Stimulated activated CD8-positive, alpha-beta memory T cell treated with anti-CD3 and anti-CD28 coated beads, Interleukin-15, amount 100 ng/mL, for 1 hour (primary cell): ENCODE measurements at places on chromosomes 5 and 9.

GRCh38 chr5:150309886-150310239 is 7.2 kb upstream of the ARSI start:
- no peak for DNase-seq

GRCh38 chr9:13705373-13705772 is 425.9 kb upstream of the MPDZ start:
- no peak for DNase-seq

DNA sequence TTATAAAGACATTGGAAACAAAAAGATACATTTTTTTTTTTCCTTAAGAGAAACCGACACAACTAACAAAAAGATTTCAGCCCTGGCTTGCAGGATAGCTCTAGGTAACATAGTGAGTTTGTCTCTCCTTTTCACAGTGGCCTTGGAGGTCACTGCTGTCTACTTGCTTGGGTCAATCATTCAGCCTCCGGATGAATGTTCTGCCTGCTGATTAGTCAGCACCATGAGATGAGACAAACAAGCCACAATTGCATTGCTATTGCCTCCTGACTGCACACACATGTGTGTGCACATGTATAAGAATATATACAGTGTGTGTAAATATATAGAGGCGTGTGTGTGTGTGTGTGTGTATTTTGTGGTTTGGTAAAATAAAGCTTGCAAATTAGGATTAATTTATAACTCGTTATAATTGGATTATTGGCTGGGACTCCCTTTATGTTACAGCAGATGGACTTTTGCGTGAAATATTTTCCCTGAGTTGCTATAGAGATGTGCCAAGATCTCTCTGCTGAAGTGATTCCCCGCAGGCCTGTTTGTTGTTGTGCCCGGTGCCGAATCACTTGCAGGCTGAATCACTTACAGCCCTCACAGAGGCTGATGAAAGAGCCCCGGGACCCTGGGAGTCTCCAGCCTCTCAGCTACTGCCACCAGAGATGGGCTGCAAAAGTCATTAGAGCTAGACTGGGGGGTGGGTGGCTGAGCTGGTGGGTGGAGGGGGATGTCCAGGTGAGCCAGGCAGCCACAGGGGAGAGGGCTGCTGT is 161.2 kb downstream of the FGF18 start:
- no peak for DNase-seq

GRCh38 chr9:96449845-96450612 is at the start of gene HABP4:
TSS of gene HABP4 (plus strand) at chr9:96450169. CDS start at chr9:96450280, 111 bp downstream.
- peak; percentile 92 for DNase-seq

DNA sequence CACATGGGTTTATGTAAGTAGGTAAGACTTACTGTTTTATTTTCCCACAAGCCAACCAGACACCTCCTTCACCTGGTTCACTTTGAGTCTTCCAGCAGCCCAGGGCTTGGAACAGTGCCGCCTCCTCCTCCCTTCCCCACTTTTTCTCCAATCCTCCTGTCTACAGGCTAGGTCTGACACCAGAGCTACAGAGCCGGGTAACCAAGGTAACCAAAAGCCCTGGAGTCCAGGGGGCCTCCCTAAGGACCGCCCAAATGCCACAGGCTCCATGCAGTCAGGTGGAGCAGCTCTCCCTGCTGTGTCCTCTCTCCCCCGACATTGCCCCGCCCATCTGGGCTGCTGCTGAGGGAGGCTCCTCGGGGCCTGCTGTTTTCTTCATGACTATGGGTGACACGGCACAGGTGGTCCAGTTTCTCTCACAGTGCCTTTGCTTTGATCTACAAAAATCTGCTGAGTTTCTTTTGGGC is 138.0 kb upstream of the EFNA5 start:
- DNase-seq, result no peak

DNA sequence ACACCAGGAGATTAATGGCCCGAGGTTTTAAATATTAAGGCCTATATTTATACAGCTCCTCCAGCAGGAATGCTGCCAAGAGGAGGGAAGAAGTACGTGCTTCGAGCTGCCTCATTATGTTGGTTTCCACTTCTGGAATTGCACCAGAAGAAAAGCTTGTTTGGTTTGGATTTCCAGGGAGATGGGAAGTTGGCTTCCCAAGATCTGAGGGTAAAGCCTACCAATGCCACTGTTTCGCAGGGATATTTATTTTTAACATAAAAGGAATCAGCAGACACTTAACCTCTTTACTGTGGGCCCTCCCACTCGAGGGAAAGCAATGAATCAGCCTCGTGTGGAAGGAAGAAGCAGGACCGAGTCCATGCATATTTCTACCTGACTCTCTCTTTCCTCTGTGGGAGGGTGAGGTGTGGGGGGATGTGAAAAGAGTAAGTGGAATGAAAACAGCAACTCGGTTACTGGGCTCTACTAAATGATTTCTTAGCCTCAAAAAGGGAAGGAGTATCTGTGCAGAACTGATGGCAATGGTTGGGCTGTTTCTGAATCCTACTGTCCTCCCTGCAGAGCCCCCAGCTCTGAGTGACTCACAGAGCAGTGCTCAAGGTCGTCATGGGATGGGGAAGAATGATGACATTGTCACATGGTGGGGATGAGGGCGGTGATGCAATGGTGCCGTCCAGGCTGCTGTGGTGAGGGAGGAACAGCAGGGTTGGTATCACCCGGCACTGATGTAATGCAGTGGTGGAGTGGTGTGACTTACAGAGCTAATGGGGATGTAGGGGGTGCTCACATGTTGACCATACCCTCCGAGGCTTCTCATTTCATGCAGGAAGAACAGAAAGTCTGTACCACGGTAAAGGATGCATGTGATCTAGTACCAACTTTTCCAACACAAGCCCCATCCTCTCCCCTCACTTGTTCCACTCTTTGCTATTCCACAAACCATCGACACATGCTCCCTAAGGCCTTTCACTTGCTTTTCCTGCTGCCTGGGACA is 215.0 kb upstream of the PANK3 start:
- no peak for DNase-seq

- DNase-seq, result no peak
These were observed 465.2 kb downstream of the GADD45G start for GRCh38 chr9:90070056-90070455.

DNA sequence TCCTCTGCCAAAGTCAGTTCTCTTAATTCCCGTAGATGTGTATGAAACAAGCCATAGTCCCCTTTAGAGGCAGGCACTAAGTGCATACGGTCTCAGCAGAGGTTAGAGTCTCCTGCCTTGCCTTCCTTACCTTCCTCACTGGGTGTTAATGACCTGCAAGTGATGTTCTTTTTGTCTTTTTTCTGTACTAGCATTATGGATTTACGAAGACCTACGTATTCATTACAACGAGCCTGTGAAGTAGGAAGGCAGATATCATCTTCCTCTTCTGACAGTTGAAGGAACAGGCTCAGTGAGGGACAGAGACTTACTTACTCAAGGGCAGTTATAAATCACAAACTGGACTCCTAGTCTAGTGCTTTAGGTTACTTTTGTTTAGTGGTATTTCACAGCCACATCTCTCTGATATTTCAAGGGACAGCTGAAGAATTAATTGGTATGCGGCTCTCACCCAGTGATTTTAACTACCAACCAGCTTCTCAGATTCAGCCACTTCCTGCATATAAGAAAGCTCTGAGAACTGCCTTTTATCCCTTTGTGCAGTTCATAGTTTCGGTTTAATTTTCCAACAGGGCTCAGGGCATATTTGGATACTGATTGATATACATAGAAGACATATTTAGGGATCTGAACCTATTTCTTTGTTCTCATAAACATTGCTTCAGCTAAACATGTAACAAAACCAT is 85.1 kb upstream of the CKMT2 start:
- no peak for DNase-seq

- DNase-seq, result no peak
These were observed 28.5 kb upstream of the CETN3 start for GRCh38 chr5:90438100-90438499.

GRCh38 chr9:36479101-36479500 is 79.0 kb upstream of the RNF38 start:
- no peak for DNase-seq

GRCh38 chr5:7874639-7875038 is 5.7 kb downstream of the MTRR start:
- DNase-seq, result no peak

DNA sequence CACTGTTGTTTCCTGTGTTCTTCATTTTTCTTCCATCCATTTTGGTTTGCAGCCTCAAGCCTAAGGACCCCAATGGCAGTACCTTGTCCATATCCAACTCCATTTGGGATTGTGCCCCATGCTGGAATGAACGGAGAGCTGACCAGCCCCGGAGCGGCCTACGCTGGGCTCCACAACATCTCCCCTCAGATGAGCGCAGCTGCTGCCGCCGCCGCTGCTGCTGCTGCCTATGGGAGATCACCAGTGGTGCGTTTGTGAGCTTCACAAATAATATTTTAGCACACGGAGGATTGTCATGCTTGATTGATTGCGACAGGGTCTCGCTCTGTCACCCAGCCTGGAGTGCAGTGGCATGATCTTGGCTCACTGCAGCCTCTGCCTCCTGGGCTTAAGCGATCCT is 136.8 kb downstream of the TLE4 start:
- no peak for DNase-seq

DNA sequence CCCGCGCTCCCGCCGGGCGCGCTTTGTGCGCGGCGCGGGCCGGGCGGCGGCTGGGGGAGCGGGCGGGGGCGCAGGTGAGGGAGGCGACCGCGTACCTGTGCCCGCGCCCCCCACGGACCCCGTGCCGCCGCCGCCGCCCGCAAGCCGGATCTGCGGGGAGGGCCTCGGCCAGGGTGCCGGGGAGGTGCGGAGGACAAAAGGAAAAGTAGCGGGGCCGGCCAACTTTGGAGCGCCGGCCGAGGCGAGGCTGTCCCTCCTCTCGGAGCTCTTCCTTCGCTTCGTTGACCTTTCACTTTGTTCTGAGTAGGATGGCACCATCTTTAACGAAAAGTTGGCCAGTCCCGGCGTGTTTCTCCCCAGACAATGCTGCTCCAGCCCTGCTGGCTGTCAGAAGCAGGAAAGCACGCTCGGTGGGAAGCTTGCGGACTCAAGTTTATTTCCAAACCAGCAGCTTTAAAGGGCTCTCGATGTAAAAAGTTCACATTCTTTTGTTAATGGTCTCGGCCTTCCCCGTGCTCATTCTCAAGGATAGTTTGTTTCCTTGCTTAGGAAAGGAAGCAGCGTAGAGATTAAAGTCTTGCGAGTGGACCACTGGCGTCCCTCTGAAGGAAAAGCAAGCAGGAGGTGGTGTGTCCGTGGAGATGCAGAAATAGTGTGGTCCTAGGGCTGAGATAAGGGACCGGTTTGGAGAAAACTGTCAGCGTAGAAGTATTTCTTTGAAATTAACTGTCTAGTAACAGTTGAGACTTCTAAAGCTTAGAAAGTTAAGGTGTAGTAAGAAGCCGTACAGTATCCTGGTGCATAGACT is 639 bp downstream of the EHMT1 start:
- no peak for DNase-seq

- DNase-seq, result no peak
These were observed 8.8 kb upstream of the TRAF1 start for GRCh38 chr9:120935383-120935857.

- no peak for DNase-seq
These were observed 4.1 kb upstream of the HDHD3 start for GRCh38 chr9:113380869-113381378.

- no peak for DNase-seq
These were observed 162.7 kb downstream of the SYK start for GRCh38 chr9:90964101-90965020.
